M059J (cell line): ENCODE measurements at places on chromosomes 2 and 18. TPM values are rescaled to one million over a fixed set of nuclear protein-coding genes. Genes with fewer than 3 reads are reported as not detected.

- DNase-seq = no peak
These were observed 149.0 kb downstream of the DSEL start for GRCh38 chr18:67367540-67367939.

- DNase-seq = peak; percentile 90
These were observed 65.1 kb downstream of the MBP start for GRCh38 chr18:77067291-77068061.

DNA sequence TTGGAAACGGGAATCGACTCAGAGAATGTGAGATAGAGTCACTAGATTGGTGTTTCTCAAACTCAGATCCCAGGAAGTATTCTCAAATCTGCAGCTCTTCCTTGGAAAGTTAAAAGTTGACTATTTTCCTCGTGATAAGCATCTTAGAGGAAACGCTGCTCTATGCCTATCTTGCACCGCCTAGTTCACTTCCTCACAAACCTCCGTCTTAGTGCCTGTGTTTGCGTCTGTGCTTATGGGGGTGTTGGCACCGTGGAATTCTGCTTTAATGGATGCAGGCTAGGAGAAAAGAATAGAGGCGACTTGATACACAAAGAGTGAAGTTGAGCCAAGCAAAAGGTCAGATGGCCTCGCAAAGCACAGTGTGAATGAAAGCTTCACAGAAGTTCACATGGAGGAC lies 255.3 kb upstream of the ID2 start:
- no peak for DNase-seq

- no peak for DNase-seq
These were observed 97.5 kb downstream of the STPG4 start for GRCh38 chr2:47057687-47058002.

- no peak for DNase-seq
These were observed 8.8 kb upstream of the DUSP2 start for GRCh38 chr2:96153991-96154431.

DNA sequence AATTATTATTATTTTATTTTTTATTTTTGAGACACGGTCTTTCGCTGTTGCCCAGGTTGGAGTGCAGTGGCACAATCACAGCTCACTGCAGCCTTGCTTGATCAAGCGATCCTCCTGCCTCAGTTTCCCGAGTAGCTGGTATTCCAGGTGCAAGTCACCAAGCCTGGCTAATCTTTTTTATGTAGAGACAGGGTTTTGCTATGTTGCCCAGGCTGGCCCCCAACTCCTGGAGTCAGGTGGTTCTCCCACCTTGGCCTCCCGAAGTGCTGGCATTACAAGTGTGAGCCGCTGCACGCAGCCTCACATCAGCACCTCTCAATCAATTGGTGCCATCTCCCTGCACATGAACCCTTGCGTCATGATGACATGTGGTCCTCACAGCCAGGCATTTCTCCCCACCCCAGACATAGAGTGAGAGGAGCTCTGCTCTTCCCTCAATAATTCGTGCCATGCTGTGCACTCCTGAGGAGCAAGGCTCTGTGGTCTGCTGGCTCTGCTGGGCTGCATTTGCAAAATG lies 5.9 kb downstream of the INPP5D start:
- DNase-seq = no peak

DNA sequence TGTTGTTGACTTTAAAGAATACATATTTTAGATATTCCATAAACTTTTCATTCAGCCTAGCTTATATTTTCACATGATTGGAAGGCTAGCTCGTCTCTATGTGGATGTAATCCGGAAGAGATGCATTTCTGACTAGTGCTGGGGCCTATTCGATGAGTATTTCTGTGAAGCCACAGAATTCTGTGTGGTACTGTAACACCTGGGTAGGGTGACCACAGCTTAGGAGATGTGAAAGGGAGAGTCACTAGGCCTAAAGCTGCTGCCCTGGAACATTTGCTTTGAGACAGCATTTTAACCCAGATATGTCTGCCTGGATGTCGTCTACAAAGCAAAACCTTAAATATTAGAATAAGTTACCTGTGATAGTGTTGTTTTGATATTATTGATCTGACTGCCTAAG lies 83.5 kb downstream of the ZNF236 start:
- no peak for DNase-seq

- DNase-seq = no peak
These were observed 229.3 kb downstream of the NBAS start for GRCh38 chr2:15331787-15332186.

DNA sequence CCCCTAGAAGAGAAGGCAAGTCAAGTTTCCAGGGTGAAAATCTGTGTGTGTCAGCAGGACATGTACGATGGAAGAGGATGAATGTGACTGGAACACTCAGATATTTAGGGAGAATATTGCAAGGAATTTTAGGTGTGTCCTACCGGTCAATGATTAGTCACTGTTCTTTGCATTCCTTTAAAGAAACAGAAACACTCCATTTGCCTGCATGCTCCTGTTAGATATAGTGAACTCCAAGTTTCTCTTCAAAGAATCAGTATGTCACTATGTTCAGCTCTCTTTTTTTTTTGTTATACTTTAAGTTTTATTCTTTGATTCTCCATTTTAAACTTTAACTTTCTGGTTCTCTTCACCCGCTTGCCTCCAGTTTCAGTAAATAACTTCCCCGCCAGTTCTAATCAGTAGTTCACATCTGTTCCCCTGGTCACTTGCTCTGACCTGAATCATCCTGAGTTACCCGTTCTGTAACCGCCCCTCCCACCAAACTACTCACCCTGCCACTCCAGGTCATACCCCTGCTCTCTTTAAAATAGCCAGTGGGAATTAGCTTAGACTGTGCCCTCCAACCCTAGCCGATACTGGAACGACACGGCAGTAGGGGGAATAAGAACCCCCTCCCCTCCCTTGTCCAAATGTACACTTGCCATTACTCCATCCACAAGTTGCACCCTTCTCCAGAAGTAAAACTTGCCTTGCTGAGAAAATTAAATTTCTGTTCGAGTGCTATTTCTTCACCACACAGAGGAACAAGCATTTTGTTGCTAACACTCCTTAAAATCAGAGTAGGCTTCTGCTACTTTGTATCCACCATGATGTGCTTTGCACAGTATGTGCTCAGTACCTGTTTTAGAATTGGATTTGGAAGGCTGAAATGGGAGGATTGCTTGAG lies 268.4 kb downstream of the METTL4 start:
- peak; percentile 74 for DNase-seq

DNA sequence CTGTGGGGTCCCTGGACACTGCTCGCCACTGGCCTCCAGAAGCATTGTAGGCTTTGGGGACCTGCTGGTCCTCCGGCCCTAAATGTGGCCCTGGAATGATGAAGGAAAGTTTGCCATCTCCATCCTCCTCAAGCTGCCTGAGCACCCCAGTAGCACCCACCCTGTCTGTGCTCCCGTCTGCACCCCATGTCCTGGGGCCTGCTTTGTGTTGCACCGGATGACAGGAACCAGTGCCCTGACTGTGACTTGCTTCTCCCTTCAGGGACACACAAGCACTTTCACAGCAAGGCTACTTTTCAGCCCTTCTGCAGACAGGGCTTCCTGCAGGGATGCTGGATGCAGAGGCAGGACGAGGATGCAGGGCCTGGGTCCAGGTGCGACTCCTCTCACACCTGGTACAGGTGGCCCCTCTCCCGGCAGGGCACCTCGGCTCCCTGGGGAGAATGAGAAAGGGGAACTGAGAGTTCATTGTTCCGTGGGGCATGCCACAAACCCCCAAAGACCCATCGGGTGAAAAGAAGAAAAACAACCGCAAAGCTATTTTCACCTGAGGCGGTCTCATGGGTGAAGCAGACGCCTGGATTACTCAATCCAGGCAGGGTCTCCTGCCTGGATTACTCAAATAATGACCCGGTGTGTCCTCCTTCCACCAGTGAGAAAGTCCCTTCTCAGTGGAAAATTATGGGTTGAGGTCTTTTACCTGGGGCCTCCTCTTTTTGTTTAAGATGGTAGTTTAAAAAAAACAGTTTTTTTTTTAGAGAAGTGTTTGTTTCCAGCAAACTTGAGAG lies 74.9 kb downstream of the LONRF2 start:
- no peak for DNase-seq

DNA sequence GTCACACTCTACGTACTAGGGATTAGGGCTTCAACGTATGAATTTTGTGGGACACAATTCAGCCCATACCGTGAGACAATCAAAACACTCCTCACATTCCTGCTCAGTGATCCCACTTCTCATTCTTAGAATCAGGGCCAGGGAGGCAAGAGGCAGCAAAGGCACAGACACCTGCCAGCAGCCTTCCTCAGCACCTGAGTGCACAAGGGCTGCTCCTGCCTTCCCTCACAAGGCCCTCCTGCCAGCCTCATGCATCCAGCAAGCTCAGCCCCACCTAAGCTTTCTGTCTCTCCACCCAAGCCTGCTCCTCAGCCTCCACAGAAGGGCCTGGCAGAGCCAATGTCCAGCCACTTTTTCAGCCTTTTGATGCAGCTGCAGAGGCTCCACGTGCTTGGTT lies 141.6 kb downstream of the SP3 start:
- DNase-seq = no peak

DNA sequence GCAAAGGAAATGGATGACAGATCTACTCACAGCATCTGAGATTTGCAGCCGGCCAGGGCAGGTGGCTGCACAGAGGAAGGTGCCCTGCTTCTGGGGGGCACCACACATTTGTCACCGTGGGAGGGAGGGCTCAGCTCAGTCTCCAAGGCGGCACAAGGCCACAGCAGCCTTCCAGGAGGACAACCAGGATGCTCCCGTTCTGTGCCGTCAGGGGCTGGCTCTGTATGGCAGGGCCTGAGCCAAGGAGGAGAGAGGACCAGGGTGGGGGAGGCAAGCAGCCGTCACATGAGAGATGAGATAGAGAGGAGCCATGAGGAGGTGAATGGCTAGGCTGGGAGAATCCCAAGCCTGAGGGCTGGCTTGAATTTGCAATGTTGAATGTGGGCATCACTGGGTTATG lies 4.6 kb upstream of the BOK start:
- DNase-seq = no peak

GRCh38 chr2:105256431-105257047 lies 15.0 kb downstream of the GPR45 start:
- peak; percentile 24 for DNase-seq

GRCh38 chr2:97717613-97717995 lies 4.2 kb downstream of the ZAP70 start:
- no peak for DNase-seq

GRCh38 chr18:2040279-2040678 lies 531.0 kb downstream of the METTL4 start:
- DNase-seq = no peak

DNA sequence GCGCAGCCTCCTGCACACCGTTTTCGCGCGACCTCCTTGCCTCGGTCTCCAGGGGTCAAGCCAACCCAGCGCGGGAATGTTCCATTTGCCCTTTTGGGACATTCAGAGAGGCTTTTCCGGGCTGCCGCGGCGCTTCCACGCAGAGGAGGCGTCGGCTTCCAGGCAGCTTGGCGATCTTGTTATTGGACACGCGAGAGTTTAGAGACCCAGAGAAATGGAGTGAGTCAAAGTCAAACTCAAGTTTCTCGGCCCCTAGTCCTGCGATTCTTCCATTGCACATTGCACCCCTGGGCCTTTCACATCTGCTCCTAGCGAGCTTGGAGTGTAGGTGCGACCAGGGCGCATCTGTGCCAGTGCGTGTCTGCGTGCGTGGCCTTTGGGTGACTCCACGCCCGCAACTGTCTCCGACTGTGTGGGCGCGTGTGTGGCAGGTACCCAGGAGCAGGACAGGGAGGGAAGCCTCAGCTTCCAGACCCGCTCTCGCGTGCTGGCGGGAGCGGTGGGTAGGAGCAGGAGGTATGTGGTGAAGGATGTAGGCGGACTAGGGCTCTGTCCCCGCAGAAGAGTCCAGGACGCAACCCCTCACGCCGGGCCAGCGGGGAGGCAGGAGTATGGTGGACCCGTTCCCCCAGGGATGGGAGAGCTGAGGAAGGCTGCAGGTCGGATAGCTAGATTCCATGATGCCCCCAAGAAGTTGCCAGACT lies 13.5 kb downstream of the SIX3 start:
- no peak for DNase-seq

- no peak for DNase-seq
These were observed 113.3 kb downstream of the MGAT5 start for GRCh38 chr2:134367213-134367612.

DNA sequence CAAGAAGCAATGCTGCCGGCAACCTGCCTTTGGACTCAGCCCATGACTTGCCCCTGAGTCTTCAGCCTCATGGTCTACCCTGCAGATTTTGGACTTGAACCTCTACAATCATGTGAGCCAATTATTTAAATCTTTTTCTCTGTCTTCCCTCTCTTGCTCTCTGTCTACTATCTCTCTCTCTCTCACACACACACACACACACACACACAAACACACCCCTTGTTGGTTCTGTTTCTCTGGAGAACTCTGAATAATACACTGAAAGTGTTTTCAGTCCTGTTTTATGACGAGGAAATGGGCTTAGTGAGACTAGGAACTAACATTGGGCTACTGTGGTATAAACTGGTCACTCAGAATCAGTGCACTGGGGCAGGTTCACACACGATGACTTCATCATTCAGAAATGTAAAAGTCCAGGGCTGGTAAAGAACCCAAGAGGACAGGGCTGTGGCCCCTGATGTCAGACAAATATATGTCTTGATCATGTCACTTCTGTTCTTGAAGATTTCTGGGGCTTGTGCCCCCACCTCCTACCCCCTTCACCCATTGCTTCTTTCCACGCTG lies 266.1 kb upstream of the SIX2 start:
- peak; percentile 90 for DNase-seq

GRCh38 chr18:53526101-53526870 lies 698.2 kb downstream of the MBD2 start:
- no peak for DNase-seq

GRCh38 chr2:147588191-147588590 lies 256.6 kb upstream of the ACVR2A start:
- DNase-seq = no peak

- no peak for DNase-seq
These were observed 2.9 kb downstream of the SETBP1 start for GRCh38 chr18:44683556-44683955.

GRCh38 chr2:237412988-237413776 lies 782 bp downstream of the COL6A3 start:
- no peak for DNase-seq

GRCh38 chr2:97749581-97749980 lies 36.2 kb downstream of the ZAP70 start:
- no peak for DNase-seq

DNA sequence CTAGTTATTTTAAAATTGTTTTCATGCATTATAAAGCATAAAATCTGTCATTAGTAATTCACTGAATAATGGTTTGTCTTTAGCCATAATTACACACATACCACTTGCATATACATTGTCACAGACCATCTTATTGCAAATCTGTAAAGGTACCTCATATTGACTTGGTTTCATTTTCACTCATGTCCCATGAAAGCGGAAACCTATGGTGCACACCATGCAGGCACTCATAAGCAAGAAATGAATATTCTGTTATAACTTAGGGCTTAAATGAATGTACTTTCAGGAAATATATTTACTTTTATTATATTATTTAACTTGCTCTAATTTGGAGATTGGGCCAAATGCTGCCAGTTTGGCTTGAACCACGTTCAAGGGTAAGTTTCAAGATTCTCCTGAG lies 29.2 kb upstream of the STK17B start:
- DNase-seq = no peak

GRCh38 chr2:171267855-171268629 lies 107.3 kb upstream of the TLK1 start:
- DNase-seq = no peak

Gene CCDC150
- total RNA-seq = 3.7 and 3.9 TPM in 2 replicates

Gene ALPG
- total RNA-seq = not detected in 2 replicates

Gene PRADC1
- 32.3 and 35.3 TPM in 2 replicates for total RNA-seq

Gene MLPH
- 50.7 and 68.8 TPM in 2 replicates for total RNA-seq

Gene KCNS3
- total RNA-seq = 65.7 and 72.5 TPM in 2 replicates

Gene SP3
- 55.9 and 98.8 TPM in 2 replicates for total RNA-seq

Gene PAPOLG
- total RNA-seq = 14.5 and 15.2 TPM in 2 replicates

Gene NOL4
- total RNA-seq = not detected in 2 replicates
